ENCODE measurements at places on chromosomes 3 and 15.
A peak's percentile ranks its signal among the peaks of the same experiment; 100 is the strongest.

GRCh38 chr15:52359722-52360121 is 64.1 kb upstream of the MYO5C start:
- DNase-seq = no peak

DNA sequence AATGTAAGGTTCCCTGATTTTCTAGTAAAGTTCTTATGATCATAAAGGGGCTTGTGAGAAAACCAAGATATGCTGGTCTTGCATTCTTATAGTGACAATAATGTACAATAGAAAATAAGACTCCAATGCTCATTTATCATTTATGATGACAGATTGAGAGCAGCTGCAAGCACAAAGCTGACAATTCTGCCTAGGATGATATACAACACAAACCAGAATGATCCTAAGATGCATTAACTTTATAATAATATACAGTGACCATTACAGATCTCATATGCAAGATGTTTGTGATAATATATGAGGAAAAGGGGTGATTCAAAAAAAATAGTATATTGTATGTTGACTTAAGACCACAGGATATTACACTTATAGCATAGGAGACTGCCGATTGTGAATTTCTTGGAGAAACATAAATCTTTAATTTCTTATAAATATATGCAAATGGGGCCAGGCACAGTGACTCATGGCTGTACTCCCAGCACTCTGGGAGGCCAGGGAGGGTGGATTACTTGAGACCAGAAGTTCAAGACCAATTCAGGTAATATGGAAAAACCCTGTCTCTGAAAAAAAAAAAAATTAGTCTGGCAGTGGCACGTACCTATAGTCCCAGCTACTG is 387.0 kb downstream of the ZBBX start:
- no peak for DNase-seq

GRCh38 chr3:177197727-177198460 is 612 bp upstream of the TBL1XR1 start:
- DNase-seq = peak; percentile 27

GRCh38 chr15:72306211-72306785 is 13.7 kb downstream of the CELF6 start:
- peak; percentile 58 for DNase-seq

- no peak for DNase-seq
Measured at GRCh38 chr15:31606931-31607497, 280.4 kb downstream of the KLF13 start.

DNA sequence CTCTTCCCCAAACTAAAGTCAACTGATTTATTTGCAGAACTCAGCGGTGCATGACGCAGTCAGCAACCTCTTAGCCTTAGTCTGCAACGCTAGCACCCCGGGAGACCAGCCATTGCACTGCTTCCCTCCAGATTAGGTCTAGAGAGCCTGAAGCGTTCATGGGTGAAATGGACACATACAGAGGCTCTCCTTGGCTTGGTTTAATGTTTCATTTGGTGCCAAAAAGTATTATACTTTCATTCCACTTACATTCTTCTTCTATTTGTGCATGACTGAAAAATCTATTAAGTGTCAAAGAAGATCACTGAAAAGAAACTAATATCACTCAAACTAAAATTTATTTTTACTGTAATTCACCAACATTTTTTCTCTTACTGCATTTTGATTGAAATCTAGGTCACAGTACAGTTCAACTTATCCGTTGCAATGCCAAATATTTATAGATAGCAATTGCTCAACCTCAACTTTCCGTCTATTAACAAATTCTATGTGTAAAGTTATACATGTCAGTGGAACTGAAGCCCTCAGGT is 116.2 kb downstream of the ROBO1 start:
- DNase-seq = no peak

- no peak for DNase-seq
Measured at GRCh38 chr3:11774296-11774877, 72.3 kb downstream of the TAMM41 start.

DNA sequence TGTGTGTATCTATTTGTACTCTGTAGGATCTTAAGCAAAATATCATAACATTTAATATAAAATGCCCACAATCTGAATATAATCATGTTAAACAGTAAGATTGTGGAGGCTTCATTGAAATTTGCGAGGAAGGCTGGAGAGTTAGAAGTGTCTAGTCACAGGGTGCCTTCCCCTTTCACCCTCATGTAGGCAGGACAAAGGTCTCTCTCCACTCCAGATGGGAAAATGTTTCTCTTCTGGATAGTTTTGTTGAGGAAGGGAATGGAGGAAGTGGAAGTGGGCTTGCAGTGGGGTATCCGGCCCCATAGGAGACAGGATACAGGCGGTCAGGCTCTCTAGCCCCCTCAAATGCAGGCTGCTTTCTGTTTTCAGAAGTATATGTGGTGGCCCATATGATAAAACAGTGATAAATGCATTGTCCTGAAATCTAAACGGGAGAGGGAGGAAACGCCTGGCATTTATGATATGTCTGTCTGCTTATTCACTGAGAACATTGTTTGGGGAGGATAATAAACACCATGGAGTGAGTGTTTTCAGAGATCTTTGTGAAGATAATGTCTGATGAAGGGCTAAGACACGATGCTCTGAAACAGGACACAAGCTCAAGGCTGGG is 13.3 kb upstream of the MYZAP start:
- DNase-seq = no peak

- no peak for DNase-seq
Measured at GRCh38 chr15:72141171-72142084, 23.2 kb downstream of the SENP8 start.

DNA sequence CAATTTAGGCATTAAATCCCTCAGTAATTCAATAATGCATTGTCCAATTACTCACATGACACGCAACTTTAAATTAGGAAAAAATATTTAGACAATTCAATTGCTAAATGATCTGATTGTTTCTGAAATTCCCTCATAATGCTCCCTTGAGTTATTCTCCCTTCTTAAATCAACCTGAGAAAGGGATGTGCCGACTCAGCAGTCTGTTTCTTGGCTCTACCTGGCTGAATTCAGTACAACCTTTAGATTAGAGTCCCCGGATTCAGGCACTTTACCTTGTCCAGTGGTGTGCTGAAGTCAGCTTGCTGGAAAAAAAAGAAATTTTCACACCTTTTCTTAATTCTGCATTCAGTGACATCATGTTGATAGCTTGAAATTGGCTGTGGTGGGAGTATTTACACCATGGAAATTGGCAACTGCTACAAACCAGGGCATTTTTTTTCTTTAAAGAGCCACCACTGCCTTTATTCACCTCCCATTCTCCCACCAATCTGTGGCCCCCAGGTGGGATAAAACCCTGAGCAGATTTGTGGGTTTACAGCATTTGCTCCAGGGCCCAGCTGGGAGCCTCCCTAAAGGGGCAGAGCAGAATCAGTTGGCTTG is 20.9 kb upstream of the LOXL1 start:
- DNase-seq = no peak

DNA sequence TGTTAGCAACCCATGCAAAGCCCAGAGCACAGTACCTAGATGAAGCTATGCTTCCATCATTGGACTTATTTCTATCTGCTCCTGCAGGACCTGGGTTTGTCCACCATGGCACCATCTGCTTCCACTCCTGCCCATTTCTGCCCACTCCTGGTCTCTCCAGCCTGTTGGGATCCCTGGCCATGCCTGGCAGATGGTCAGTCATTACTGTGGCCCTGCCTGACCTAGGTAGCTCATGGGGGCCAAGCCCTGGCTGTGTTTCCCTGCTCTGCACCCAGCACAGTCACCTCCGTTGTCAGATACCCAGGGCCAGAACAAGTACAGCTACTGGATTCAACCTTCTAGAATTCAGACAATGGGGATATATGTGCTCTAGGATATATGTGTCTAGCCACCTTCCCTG is 185.8 kb upstream of the TLE3 start:
- DNase-seq = no peak

GRCh38 chr3:123936400-123936799 is 24.6 kb downstream of the CCDC14 start:
- DNase-seq = no peak

DNA sequence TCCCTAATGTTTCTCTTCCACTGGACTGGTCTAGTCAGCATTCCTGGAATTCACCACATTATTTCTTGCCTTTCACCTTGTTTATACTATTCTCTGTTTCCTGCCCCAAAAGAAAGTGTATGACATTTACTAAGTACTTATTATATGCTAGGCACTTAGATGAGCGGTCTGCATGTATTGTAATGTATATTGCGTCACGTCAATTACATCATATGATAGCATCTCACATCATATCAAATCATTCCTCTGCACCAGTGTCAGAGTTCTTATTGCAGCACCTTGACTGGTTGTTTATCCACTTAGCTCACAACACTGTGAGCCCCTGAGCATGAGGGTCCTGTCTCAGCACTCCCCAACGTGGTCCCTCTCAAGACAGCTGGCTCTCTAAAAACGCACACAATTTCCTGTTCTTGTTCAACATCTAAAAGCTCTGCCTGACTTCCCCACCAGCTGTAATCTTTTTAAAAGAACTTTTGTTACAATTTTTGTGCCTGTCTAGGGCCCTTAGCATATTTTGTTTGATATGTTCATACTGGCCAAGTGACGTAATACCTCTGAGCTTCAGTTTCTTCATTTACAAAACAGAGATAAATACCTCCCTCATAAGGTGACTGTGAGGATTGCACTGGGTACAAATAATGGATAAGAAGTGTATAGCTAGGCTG is 58.8 kb downstream of the ARHGAP31 start:
- DNase-seq = peak; percentile 13

- no peak for DNase-seq
Measured at GRCh38 chr3:152430223-152431002, 161.7 kb downstream of the MBNL1 start.
